ENCODE measurements at places on chromosomes 6 and 20. TPM values are rescaled to one million over a fixed set of nuclear protein-coding genes. Genes with fewer than 3 reads are reported as not detected.
A peak's percentile ranks its signal among the peaks of the same experiment; 100 is the strongest.

The BPHL gene
- total RNA-seq: 29.5 TPM

The LY6G6D gene
- not detected for total RNA-seq

The LST1 gene
- not detected for total RNA-seq

The TPD52L1 gene
- 60.1 TPM for total RNA-seq

GRCh38 chr6:165129086-165129485, 180.3 kb downstream of the C6orf118 start:
- no peak overlapping the region for H3K27ac ChIP-seq
- no peaks in the 10 kb centered on the region for H3K27me3 ChIP-seq
- H3K4me3 ChIP-seq: no peak overlapping the region
- DNase-seq: no peak

DNA sequence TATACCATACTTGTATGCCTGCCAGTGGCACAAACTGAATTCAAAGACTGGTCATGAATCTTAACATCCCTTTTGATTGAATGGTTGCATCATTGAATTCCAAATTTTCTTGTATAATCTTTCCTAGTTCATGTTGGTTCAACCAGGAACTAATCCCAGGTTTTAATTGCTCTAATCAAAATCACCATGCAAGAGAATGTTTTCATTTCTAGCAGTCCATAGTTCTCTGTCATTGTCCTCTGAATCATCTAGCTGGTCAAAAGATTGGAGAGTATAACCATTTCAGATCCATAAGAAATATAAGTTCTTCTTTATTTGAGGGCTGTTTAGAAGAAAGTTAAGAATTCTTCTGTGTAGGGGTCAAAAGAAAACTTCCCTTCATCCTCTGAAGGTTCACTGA, 57.2 kb downstream of the ZNF292 start:
- no peaks in the 10 kb centered on the region for H3K27me3 ChIP-seq
- H3K4me3 ChIP-seq: no peak overlapping the region
- peaks cover 16% of the 10 kb centered on the region for H3K4me1 ChIP-seq
- H3K27ac ChIP-seq: peak overlapping the region; percentile 84
- no peaks in the 10 kb centered on the region for H3K36me3 ChIP-seq

DNA sequence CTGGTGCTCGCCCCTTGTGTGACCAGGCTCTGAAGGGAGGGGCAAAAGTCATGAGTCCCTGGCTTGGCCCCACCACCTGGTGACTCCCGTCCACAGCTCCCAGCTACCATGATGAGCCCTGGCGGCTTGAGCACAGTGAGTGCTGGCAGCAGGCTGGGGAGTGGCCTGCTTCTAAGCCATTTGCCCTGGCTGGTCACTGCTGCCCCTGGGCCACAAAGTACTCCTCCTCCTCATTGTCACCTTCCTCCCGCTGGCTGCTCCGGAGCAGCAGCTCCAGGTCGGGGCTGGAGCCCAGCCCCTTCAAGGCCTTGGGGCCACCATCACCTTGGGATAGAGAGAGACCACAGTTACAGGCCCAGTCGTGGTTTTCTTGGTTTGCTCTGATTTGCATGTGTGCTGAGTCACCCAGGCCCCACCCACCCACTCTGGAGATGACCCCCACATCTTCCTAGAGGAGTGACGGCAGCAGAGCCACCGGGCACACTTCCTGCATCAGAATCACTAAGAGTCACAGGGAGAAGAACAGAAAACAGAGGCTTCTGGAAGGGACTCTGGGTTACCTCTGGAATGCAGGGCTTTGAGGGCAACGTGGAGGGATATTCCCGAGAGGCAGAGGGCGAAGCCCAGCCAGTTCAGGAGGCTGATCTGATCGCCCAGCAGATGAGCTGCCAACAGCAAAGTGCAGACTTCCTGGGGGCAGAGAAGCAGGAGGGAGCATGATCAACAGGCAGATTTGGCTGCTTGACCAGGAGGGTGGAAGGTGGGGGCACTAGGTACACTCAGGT, 42.1 kb upstream of the CDH22 start:
- H3K27ac ChIP-seq: peak overlapping the region; percentile 89
- H3K27me3 ChIP-seq: no peaks in the 10 kb centered on the region
- peaks cover 3% of the 10 kb centered on the region for H3K36me3 ChIP-seq

DNA sequence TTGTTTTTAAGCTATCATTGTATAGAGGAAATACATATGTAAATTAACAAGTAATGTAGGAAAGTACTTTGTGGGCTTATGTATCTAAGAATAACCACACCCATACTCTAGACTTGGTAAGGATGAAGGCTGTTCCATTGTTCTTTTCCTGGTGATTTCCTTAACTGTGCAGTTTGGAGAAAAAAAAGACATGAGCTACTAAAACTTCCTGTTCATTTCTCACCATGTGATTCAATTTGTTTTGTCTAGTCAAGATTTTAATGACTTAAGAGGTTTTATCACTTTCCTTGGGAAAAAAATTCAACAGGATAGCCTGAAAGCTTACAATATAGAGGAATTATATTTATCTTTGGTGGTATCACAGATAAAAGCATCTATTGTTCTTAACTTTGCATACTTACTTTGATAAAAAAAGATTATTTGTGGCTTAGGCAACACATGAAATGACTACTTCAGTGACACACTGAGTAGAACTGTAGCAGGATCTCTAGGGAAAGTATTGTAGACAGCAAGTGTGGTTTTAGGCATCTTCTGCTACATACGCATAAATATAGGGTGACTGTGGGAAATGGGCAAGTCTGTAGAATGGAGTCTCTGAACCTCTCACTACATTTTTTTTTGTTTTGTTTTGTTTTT, 80.3 kb downstream of the GJA1 start:
- no peaks in the 10 kb centered on the region for H3K36me3 ChIP-seq
- H3K4me1 ChIP-seq: 0 out of 2 replicates have a peak, but pooled peaks cover under 1% of the 10 kb centered on the region
- no peaks in the 10 kb centered on the region for H3K27me3 ChIP-seq
- no peak for DNase-seq
- H3K27ac ChIP-seq: no peak overlapping the region

DNA sequence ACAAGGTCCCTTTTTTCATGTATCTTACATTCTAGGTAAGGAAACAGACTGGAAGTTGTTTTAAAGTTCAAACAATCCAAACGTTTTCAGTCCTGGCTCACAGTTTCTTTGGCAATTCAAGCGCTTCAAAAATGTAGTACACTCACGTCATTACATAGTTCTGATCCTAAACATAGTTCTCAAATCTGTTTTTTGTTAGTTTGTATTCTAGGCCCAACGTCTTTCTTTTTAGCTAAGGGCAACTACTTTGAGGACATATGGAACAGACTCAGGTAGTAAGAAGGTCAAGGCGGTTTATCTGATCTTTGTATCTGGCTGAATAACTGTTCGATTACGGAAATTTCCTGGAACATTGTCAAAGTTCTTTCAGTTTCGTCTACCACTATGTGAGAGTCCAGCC, 36.9 kb upstream of the PLCB4 start:
- no peaks in the 10 kb centered on the region for H3K4me1 ChIP-seq
- no peak overlapping the region for H3K27ac ChIP-seq
- H3K36me3 ChIP-seq: no peaks in the 10 kb centered on the region
- no peak overlapping the region for H3K4me3 ChIP-seq

DNA sequence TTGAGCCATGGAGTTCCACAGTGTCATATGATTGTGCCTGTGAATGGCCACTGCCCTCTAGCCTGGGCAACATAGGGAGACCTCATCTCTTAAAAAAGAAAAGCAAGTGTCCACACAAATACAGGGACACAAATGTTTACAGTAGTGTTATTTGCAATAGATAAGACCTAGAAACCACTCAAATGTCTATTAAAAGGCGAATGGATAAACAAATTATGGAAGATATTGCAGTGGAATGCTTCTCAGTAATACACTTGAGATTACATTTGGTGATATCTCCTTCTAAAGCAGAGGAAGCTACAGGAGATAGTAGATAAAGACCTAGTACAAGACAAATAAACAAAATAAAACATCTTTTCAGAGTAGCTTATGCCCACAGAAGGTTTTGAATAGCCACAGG, 44.6 kb upstream of the ASCC3 start:
- H3K27ac ChIP-seq: no peak overlapping the region
- H3K4me1 ChIP-seq: peaks cover 6% of the 10 kb centered on the region
- DNase-seq: no peak
- no peak overlapping the region for H3K4me3 ChIP-seq
- no peaks in the 10 kb centered on the region for H3K27me3 ChIP-seq

DNA sequence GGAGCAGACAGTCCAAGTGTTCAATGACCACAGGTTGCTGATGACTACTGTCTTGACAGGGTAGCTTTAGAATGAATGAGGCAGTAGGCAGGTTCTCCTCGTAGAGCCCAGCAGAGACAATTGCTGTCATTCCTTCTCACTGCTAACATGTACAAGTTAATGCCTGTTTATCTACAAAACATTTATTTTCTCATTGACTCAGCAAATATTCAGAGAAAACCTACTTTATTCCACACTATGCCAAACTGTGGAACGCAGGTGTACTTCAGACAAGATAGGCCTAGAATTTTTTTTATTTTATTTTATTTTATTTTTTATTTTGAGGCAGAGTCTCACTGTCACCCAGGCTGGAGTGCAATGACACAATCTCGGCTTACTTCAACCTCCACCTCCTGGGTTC, 50.8 kb downstream of the ARHGAP18 start:
- H3K36me3 ChIP-seq: no peaks in the 10 kb centered on the region
- no peak overlapping the region for H3K4me3 ChIP-seq
- peaks cover 35% of the 10 kb centered on the region for H3K4me1 ChIP-seq
- H3K27me3 ChIP-seq: no peaks in the 10 kb centered on the region

- DNase-seq: no peak
- peaks cover 11% of the 10 kb centered on the region for H3K27me3 ChIP-seq
- no peak overlapping the region for H3K4me3 ChIP-seq
- H3K4me1 ChIP-seq: no peaks in the 10 kb centered on the region
These were observed 62.8 kb downstream of the PHACTR3 start for GRCh38 chr20:59667131-59667530.

DNA sequence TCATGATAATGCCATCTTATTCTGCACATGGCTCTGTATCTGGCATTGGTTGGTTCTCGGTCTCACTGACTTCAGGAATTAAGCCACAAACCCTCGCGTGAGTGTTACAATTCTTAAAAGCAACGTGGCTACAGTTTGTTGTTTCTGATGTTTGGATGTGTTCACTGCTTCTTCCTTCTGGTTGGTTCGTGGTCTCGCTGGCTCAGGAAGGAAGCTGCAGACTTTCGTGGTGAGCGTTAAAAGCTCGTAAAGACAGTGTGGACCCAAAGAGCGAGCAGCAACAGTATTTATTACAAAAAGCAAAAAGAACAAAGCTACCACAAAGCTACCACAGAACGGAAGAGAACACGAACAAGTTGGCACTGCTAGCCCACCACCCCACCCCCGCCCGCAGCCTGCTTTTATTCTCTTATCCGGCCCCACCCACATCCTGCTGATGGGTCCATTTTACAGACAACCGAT, 51.1 kb downstream of the MYLIP start:
- DNase-seq: no peak
- peaks cover 61% of the 10 kb centered on the region for H3K4me1 ChIP-seq
- H3K36me3 ChIP-seq: no peaks in the 10 kb centered on the region
- H3K27ac ChIP-seq: no peak overlapping the region
- H3K4me3 ChIP-seq: no peak overlapping the region

GRCh38 chr20:15439551-15439950, 1102.1 kb upstream of the FLRT3 start:
- H3K36me3 ChIP-seq: no peaks in the 10 kb centered on the region
- H3K4me1 ChIP-seq: peaks cover 12% of the 10 kb centered on the region
- H3K27ac ChIP-seq: no peak overlapping the region
- DNase-seq: no peak
- no peak overlapping the region for H3K4me3 ChIP-seq

DNA sequence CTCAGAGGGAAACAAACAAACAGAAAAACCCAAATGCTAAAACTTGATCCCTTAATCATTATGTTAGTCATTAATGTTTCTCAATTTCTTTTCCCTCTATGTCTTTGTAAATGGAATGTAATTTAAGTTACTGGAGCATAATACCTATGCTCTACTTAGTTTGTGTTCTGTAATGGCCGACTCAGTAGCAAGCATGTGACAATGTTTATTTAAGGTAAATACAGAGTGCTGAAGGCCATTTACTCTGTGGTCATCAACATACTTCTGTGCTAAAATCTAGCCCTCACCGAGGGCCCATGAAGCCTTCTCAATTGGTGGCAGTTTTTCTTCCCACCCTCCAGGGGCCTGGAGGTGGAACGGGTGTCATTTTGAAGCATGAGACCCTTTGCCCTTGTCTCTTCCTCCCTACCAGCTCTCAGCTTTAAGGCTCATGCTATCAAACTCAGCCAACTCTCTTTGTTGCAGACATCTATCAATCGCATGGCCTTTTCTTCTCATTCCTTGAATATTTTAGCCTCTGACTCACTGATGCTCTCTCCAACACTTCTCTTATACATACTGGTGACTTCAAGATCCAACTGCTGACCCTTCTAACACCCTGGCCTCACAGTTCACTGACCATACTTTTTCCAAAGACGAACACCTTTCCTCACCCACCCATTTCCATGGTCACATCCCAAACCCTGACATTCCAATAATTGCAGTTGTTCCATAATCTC, 48.2 kb downstream of the STX7 start:
- H3K4me1 ChIP-seq: peaks cover 19% of the 10 kb centered on the region
- peaks cover 2% of the 10 kb centered on the region for H3K36me3 ChIP-seq
- no peak for DNase-seq
- no peak overlapping the region for H3K4me3 ChIP-seq

- DNase-seq: no peak
- H3K27ac ChIP-seq: no peak overlapping the region
- H3K4me3 ChIP-seq: no peak overlapping the region
These were observed 37.6 kb upstream of the LYRM2 start for GRCh38 chr6:89675949-89676748.

- no peak for DNase-seq
- no peaks in the 10 kb centered on the region for H3K36me3 ChIP-seq
- H3K4me3 ChIP-seq: no peak overlapping the region
- H3K4me1 ChIP-seq: no peaks in the 10 kb centered on the region
- no peaks in the 10 kb centered on the region for H3K27me3 ChIP-seq
These were observed 169.4 kb upstream of the TAB2 start for GRCh38 chr6:149147938-149148718.

GRCh38 chr6:98946879-98947410, 801 bp downstream of the FBXL4 start:
- no peaks in the 10 kb centered on the region for H3K27me3 ChIP-seq
- peaks cover 26% of the 10 kb centered on the region for H3K4me1 ChIP-seq
- H3K27ac ChIP-seq: peak overlapping the region; percentile 92
- H3K36me3 ChIP-seq: no peaks in the 10 kb centered on the region
- DNase-seq: no peak
- peak overlapping the region; percentile 80 for H3K4me3 ChIP-seq

DNA sequence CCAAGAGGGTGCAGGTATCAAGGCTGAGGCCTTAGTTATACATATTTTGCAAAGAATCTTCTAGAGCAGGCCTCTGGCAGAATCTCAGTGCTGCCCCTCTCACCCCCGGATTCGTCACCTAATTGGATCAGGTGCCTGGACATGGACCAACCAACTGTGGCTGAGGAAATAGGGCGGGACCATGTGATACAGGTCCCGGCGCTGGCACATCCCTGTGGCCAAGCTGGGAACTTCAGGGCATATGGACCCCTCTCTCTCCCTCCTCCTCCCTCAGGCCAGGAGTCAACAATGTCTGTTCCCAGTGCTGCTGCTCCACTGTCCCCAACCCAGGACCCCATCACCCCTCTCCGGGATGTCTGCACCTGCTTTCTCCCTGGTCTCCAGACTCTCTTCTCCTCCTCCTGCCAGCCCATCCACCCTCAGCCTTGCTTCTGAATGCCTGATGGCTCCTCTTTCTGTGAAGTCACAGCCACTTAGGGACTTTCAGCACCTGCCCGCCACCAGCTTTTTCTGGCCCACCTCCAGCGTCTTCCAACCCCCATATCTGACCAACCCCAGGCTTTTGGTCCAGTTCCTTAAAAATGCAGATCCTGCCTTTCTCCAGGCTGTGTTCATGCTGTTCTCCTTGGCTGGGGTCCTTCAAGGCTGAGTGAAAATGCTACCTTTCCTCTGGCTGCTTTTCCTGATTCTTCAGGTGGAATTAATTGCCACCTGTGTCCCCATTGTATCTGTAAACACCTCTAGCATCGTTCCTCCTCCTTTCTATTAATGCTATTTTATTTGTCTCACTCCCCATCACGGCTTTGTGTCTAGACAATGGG, 19.0 kb upstream of the MLN start:
- H3K27ac ChIP-seq: no peak overlapping the region
- no peaks in the 10 kb centered on the region for H3K36me3 ChIP-seq
- no peak overlapping the region for H3K4me3 ChIP-seq

All from Caco-2 (cell line).